ENCODE measurements at places on chromosomes 1 and 21. TPM values are rescaled to one million over a fixed set of nuclear protein-coding genes. Genes with fewer than 3 reads are reported as not detected.

GRCh38 chr1:230743899-230744298 lies 3.3 kb upstream of the CAPN9 start:
- H3K27ac ChIP-seq = no peak overlapping the region
- no peaks in the 10 kb centered on the region for H3K36me3 ChIP-seq
- H3K4me3 ChIP-seq = no peak overlapping the region
- H3K27me3 ChIP-seq = no peaks in the 10 kb centered on the region
- DNase-seq = no peak

Gene EIF3I
- total RNA-seq = 153 TPM

GRCh38 chr1:213423041-213423440 lies 372.0 kb downstream of the RPS6KC1 start:
- H3K27me3 ChIP-seq = no peaks in the 10 kb centered on the region
- no peaks in the 10 kb centered on the region for H3K36me3 ChIP-seq
- no peaks in the 10 kb centered on the region for H3K4me1 ChIP-seq
- no peak overlapping the region for H3K27ac ChIP-seq
- DNase-seq = no peak

- H3K27me3 ChIP-seq = no peaks in the 10 kb centered on the region
- H3K4me3 ChIP-seq = no peak overlapping the region
- peaks cover 22% of the 10 kb centered on the region for H3K36me3 ChIP-seq
- no peak overlapping the region for H3K27ac ChIP-seq
- DNase-seq = no peak
These were observed 40.9 kb downstream of the BEND5 start for GRCh38 chr1:48735796-48736195.

DNA sequence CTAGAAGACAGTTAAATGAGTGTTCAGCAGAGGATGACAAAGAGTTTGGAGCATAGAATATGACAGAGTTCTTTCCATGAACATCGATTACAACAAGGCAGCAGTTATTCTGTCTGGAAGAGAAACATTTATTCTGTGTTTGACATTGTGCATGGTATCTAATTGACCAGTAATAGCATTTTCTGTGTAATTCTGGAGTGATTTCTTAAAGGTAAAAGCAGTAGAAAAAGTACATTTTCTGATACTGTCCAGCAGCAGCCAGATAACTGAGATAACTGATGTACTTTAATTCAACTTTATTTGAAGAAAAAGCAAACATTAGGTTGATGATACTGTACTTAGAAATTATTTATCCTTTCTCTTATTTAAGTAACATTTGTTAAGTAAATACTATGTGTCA lies 497.1 kb downstream of the AGBL4 start:
- H3K36me3 ChIP-seq = no peaks in the 10 kb centered on the region
- DNase-seq = no peak
- no peak overlapping the region for H3K27ac ChIP-seq
- no peaks in the 10 kb centered on the region for H3K27me3 ChIP-seq
- no peak overlapping the region for H3K4me3 ChIP-seq
- no peaks in the 10 kb centered on the region for H3K4me1 ChIP-seq

- DNase-seq = no peak
- peak overlapping the region; percentile 72 for H3K27ac ChIP-seq
- H3K4me3 ChIP-seq = no peak overlapping the region
- H3K4me1 ChIP-seq = no peaks in the 10 kb centered on the region
- H3K36me3 ChIP-seq = no peaks in the 10 kb centered on the region
These were observed 2.7 kb downstream of the LURAP1 start for GRCh38 chr1:46205791-46206190.

DNA sequence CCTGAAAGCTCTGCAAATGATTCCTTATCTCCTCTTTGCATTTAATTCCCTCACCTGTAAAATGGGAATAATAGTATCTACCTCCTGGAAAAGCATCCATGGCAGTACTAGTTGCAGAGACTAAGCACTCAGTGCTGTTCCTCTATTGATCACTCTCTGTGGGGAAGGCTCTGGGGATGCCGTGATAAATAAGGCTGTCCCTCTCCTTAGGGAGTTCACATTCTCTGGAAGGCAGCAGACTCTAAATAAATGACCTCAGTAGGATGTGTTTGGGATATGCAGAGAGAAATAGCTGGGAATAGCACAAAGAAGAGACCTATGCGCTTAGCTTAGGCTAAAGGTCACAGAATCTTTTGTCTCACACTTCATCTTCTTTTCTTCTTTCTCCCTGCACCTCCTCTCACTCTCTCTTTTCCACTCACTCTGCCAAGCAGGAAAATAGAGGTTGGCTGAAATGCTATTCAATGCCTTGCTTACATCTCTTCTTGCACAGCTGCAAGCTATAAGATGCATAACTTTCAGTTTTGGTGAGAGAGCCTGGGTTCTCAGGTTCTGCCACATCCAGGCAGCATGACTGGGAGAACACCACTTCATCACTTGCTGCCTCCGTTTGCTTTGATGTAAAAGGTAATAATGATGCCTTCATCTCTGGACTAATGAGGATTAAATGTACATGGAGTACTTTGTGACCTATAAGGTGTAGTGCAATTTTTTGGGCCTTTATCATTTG lies 101.5 kb downstream of the LMX1A start:
- no peak overlapping the region for H3K27ac ChIP-seq
- no peaks in the 10 kb centered on the region for H3K4me1 ChIP-seq
- peaks cover 4% of the 10 kb centered on the region for H3K27me3 ChIP-seq
- no peaks in the 10 kb centered on the region for H3K36me3 ChIP-seq
- DNase-seq = no peak

- no peak for DNase-seq
- H3K27ac ChIP-seq = no peak overlapping the region
- no peaks in the 10 kb centered on the region for H3K4me1 ChIP-seq
These were observed 23.6 kb upstream of the DDX59 start for GRCh38 chr1:200693327-200693726.

- H3K4me3 ChIP-seq = no peak overlapping the region
- no peaks in the 10 kb centered on the region for H3K36me3 ChIP-seq
- H3K27ac ChIP-seq = no peak overlapping the region
- no peak for DNase-seq
- peaks cover 7% of the 10 kb centered on the region for H3K4me1 ChIP-seq
- no peaks in the 10 kb centered on the region for H3K27me3 ChIP-seq
These were observed 79.9 kb downstream of the PTPN14 start for GRCh38 chr1:214471458-214471857.

DNA sequence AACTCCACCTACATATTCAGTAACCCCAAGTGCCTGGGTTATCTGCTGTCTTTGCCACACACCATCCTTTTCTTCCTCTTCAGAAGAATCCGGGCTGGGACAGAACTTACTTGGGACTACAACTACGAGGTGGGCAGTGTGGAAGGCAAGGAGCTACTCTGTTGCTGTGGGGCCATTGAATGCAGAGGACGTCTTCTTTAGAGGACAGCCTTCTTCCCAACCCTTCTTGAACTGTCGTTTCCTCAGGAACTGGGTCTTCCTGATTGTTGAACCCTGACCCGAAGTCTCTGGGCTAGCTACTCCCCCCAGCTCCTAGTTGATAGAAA lies 10.5 kb downstream of the CERS2 start:
- no peak for DNase-seq
- no peak overlapping the region for H3K4me3 ChIP-seq
- H3K27me3 ChIP-seq = no peaks in the 10 kb centered on the region
- H3K36me3 ChIP-seq = peaks cover 83% of the 10 kb centered on the region
- no peak overlapping the region for H3K27ac ChIP-seq

DNA sequence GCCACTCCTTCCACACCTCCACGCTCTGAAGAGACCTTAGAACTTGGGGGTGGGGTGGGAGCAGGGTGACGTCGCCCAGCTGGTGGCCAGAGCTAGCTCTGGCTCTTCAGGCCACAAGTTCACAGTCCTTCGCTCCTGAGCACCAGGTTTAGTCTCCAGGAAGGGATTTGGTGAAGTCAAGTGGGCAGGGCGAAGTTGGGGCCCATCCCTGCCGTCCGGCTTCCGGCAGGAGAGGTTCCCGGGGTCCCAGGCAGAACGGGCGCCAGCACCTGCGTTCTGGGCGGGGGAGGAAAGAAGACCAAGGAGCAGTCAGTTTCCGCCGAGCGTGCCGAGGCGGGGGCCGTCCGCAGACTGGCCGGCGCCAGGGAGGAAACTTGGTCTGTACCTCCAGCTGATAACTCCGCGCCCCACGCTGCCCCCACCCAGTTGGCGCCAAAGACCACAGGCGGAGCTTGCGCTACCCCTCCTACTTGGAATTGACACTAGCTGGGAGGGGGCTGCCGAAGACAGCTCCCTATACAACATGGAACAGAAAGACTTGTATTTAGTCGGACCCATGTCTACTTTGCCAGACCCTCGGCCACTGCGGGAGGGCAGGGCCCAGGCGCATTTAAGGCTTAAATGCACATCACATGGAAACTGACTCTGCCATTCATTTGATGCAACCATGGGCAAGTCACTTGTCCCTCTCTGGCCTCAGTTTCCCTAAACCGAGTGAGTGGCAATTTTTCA lies 995 bp downstream of the ID3 start:
- peak overlapping the region; percentile 89 for H3K4me3 ChIP-seq
- peaks cover 9% of the 10 kb centered on the region for H3K4me1 ChIP-seq
- peak; percentile 66 for DNase-seq
- H3K27ac ChIP-seq = peak overlapping the region; percentile 98
- H3K36me3 ChIP-seq = peaks cover 21% of the 10 kb centered on the region
- H3K27me3 ChIP-seq = no peaks in the 10 kb centered on the region

GRCh38 chr1:118396279-118396678 lies 211.3 kb upstream of the SPAG17 start:
- no peaks in the 10 kb centered on the region for H3K36me3 ChIP-seq
- no peak for DNase-seq
- H3K27ac ChIP-seq = no peak overlapping the region
- no peak overlapping the region for H3K4me3 ChIP-seq
- no peaks in the 10 kb centered on the region for H3K4me1 ChIP-seq

GRCh38 chr1:44842862-44843655 lies at the start of gene PTCH2:
PTCH2 (minus strand) TSS chr1:44843253; CDS start chr1:44842932, 321 bp downstream.
- H3K36me3 ChIP-seq = no peaks in the 10 kb centered on the region
- DNase-seq = peak; percentile 94
- H3K27me3 ChIP-seq = no peaks in the 10 kb centered on the region
- H3K27ac ChIP-seq = peak within 1 kb of the TSS; percentile 10
- peaks cover 11% of the 10 kb centered on the region for H3K4me1 ChIP-seq

Gene CFAP45
- 29.5 TPM for total RNA-seq

DNA sequence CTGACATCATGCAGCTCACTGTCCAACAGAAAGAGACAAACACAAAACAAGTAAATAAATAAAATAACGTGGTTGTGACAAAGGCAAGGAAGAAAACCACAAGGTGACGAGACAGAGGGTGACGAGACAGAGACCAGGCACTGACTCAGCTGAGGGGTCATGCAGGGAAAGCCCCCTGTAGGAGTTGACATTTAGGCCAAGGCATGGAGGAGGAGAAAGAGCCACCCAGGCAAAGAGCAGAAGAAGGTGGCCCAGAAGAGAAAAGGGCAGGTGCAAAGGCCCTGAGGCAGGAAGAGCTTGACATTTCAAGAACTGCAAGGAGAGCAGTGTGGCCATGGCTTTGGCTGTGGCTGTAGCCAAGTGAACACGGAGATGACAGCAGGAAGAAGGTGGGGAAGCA lies 65.1 kb upstream of the ID3 start:
- no peaks in the 10 kb centered on the region for H3K4me1 ChIP-seq
- no peak overlapping the region for H3K4me3 ChIP-seq
- no peaks in the 10 kb centered on the region for H3K27me3 ChIP-seq
- no peaks in the 10 kb centered on the region for H3K36me3 ChIP-seq

DNA sequence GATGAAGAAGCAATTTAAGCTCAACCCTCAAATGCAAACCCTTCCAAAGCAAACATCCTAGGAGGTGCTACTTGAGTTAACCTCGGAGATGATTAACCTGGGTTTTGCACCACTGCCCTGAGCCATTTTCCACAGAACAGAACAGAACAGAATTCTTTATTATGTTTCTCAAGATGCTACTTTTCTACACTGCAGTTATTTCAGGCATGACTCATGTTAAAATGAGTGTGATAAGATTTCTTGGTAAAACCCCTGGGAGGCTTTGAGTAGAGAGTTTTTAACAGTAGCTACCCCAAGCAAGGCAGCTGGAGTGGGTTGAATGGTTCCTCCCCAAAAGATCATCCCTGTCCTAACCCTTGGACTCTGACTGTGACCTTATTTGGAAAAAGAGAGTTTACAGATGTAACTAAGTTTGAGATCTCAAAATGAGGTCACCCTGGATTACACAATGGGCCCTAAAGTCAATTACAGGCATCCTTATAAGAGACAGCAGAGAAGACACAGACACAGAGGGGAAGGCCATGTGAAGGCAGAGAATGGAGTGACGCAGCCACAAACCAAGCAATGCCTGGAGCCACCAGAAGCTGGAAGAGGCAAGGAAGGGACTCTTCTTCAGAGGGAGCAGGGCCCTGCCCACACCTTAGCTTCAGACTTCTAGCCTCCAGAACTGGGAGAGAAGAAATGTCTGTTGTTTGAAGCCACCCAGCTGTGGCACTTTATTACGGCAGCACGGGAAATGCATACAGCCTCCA lies 153.4 kb downstream of the ETS2 start:
- peak; percentile 61 for DNase-seq
- H3K4me3 ChIP-seq = no peak overlapping the region
- no peaks in the 10 kb centered on the region for H3K27me3 ChIP-seq
- H3K4me1 ChIP-seq = peaks cover 13% of the 10 kb centered on the region
- H3K27ac ChIP-seq = peak overlapping the region; percentile 87

Gene APCS
- 0.46 TPM for total RNA-seq

Gene RAB4A
- 54.4 TPM for total RNA-seq

DNA sequence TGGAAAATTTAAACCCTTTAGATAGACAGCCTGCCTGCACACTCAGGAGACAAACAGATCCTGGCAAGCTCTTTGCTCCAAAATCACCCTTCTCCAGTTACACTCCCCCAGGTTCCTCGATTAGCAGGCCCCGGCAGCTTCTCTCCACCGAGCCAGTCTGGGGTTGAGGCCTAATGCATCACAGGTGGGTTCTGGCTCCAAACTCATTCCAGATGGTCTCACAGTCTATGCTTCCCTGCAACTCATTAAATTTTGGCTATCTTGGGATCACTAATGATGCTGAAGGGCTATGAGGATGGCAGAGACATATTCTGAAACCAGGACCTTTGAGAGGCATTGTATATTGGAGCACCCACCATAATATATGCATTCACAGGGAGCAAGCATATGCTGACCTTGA lies 559.8 kb upstream of the USP24 start:
- no peak for DNase-seq
- peaks cover 30% of the 10 kb centered on the region for H3K4me1 ChIP-seq
- no peaks in the 10 kb centered on the region for H3K36me3 ChIP-seq
- H3K27me3 ChIP-seq = no peaks in the 10 kb centered on the region

Gene GBP3
- 32.3 TPM for total RNA-seq

Gene FGR
- total RNA-seq = 26.6 TPM

GRCh38 chr1:202074985-202075384 lies 47.7 kb upstream of the GPR37L1 start:
- no peaks in the 10 kb centered on the region for H3K27me3 ChIP-seq
- no peaks in the 10 kb centered on the region for H3K36me3 ChIP-seq
- no peak overlapping the region for H3K27ac ChIP-seq
- H3K4me3 ChIP-seq = no peak overlapping the region
- no peaks in the 10 kb centered on the region for H3K4me1 ChIP-seq

- H3K27me3 ChIP-seq = no peaks in the 10 kb centered on the region
- no peaks in the 10 kb centered on the region for H3K36me3 ChIP-seq
- H3K4me3 ChIP-seq = no peak overlapping the region
- no peak overlapping the region for H3K27ac ChIP-seq
These were observed 10.2 kb downstream of the C1orf94 start for GRCh38 chr1:34186741-34187494.

- no peaks in the 10 kb centered on the region for H3K27me3 ChIP-seq
- no peaks in the 10 kb centered on the region for H3K36me3 ChIP-seq
- no peak overlapping the region for H3K27ac ChIP-seq
- DNase-seq = peak; percentile 83
- no peak overlapping the region for H3K4me3 ChIP-seq
These were observed 566.8 kb upstream of the USP24 start for GRCh38 chr1:55781944-55782482.
